Naive thymus-derived CD8-positive, alpha-beta T cell (primary cell): ENCODE measurements at places on chromosomes 3 and 15.

DNA sequence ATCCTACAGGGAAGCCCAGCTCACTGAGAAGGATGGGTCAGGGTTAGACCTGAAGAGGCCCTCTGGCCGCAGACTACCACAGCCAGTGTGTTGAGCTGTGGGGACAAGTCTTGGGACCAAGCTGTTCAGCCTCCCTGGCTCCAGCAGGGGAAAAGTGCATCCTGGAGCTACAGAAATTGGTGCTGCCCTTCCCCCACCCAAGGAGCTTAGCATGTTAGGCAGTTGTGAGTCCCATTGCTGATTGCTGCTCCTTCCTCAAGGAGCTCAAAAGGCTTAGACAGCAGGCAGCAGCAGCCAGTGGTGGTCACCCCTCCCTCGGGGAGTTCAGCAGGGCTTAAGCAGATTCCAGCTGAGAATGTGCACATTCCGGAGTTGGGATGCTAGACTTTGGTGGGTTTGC, 165.6 kb downstream of the ATP8B4 start:
- H3K27ac ChIP-seq = no peak overlapping the region
- H3K4me3 ChIP-seq = no peak overlapping the region
- no peaks in the 10 kb centered on the region for H3K4me1 ChIP-seq
- peaks cover 9% of the 10 kb centered on the region for H3K27me3 ChIP-seq
- no peaks in the 10 kb centered on the region for H3K36me3 ChIP-seq

GRCh38 chr3:186311441-186311840, 50.6 kb downstream of the DGKG start:
- DNase-seq = no peak
- no peak overlapping the region for H3K27ac ChIP-seq
- no peaks in the 10 kb centered on the region for H3K4me1 ChIP-seq
- H3K27me3 ChIP-seq = peaks cover 4% of the 10 kb centered on the region

- no peak overlapping the region for H3K27ac ChIP-seq
- H3K27me3 ChIP-seq = no peaks in the 10 kb centered on the region
- peak; percentile 54 for DNase-seq
- H3K36me3 ChIP-seq = no peaks in the 10 kb centered on the region
Measured at GRCh38 chr3:136075218-136075808, 109.8 kb downstream of the PPP2R3A start.

- no peaks in the 10 kb centered on the region for H3K36me3 ChIP-seq
- no peak overlapping the region for H3K27ac ChIP-seq
- H3K27me3 ChIP-seq = peaks cover 29% of the 10 kb centered on the region
- no peaks in the 10 kb centered on the region for H3K4me1 ChIP-seq
Measured at GRCh38 chr15:31606194-31606669, 279.6 kb downstream of the KLF13 start.
